ENCODE measurements at places on chromosomes 3 and 15.

DNA sequence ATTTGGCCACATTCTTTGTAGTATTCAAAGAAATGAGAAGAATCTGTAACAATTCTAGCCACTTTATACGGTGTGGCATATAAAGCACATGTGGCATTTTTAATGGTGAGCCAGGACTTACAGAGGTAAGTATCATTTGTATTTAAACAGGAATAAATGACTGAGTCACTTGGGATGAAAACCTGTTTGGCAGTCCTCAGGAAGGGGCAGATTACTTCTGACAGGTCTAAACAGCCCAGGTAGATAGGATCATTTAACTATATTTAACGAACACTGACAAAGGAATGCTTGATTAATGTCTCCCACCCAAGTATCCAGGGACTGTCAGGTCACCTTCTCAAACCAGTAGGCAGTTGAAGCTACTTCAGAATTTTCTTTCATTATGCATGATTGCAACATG, 241.5 kb upstream of the SATB1 start:
- DNase-seq = no peak

DNA sequence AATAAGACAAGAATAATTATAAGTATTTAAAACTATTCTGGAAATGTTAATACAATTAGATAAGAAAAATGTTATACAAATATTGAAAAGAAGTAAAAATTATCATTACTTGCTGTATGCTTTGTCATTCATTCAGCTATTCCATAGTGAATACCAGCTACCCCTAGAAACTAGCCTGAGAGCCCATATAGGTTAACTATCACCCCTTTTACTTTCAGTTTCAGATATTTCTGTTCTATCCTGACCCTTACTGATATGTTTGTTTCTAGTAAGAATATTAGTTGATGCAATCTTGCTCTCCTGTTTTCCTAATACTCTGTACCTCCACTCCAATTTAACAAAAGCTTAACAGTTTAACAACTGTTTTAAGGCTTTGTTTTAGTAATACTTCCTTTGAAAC, 31.6 kb downstream of the FAM227B start:
- no peak for DNase-seq

DNA sequence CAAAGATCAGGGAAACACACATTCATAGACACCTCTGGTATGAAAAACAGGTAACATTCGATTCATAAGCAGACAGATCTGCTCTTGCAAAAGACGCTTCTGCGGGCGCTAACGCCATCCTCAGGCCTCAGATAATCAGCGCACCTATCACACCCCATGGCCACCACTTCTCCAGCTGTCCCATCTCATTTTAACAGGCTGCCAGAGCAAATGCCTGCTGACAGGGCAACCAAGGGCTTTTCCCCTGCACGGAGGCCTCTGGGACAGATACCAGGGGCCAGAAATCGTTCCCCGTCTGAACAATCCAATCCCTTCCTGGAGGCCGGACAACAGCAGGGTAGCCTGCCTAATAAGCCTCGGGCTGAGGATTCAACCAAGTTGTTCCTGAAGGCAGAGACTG, 15.2 kb downstream of the ABCC5 start:
- no peak for DNase-seq

DNA sequence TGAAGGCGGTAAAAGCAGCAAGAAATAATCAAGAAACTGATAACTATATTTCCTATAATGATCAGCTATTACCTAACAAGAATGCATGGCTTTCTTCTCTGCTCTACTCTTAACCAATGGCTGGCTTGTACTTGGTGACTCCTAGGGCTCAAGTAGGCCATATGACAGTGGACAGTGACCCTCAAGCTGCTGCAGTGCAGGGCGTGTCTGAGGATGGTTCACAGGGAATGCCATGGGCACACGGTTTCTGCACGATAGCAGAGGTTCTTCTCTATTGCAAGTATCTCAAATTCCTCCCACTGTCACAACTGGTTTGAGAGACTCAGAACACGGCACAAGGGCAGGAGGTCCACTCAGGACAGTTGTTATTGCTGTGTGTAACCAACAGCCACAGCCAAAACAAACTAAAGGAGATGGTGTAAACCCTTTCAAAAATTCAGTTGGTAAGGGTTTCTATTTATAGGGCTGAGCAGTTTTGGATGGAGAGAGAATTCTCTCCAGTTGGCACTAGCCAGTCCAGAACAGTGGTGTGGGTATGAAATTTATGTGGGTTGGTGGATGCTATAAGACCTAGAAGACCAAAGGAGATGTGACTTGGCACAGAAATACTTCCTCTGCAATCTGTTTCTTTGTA, 103.2 kb upstream of the ST8SIA2 start:
- DNase-seq = no peak

- no peak for DNase-seq
These were observed 231.2 kb upstream of the TPRG1 start for GRCh38 chr3:188940573-188940932.

- no peak for DNase-seq
These were observed 76.0 kb upstream of the GSK3B start for GRCh38 chr3:120170223-120170622.

DNA sequence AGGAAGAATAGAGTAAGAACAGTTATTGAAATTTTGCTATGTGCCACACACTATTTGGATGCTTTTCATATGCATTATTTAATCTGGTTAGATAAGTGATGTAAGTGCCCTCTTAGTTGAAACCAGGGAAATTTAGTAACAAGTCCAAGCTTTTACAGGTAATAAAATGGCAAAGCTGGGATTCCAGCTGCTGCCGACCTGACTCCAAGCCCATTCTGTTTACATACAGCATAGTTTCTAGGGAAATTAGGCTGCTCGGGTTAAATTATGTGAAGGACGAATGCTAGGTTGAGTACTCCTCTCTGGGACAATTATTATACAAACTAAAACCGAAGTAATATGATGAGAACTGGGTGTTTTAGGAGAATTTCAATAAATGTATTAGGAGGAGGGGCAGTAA, 38.7 kb upstream of the FAH start:
- DNase-seq = no peak

- DNase-seq = no peak
These were observed 5.9 kb upstream of the FBXL2 start for GRCh38 chr3:33271324-33271723.

DNA sequence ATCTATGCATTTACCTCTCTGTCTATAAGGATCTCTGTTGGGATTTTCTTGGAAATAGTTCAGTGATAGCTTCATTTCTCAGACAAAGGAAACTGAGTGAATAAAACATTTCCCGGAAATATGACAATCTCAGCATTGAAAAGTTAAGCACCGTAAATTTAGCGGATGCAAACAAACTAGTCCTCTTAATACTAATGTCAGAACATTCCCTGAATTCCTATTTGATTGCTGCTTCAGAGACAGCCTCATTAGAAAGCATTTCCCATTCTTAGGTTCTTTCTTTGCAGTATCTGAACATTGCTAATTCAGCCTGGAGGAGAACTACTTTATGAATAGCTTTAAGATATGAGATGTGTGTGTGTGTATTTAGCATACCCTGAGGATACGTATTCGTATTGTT, 101.3 kb downstream of the NR2F2 start:
- no peak for DNase-seq

- DNase-seq = no peak
These were observed 27.3 kb upstream of the UBE2E1 start for GRCh38 chr3:23778446-23778845.

- DNase-seq = no peak
These were observed 273.2 kb upstream of the GADL1 start for GRCh38 chr3:31167666-31168065.

- no peak for DNase-seq
These were observed 37.2 kb downstream of the IL20RB start for GRCh38 chr3:136994772-136995516.

DNA sequence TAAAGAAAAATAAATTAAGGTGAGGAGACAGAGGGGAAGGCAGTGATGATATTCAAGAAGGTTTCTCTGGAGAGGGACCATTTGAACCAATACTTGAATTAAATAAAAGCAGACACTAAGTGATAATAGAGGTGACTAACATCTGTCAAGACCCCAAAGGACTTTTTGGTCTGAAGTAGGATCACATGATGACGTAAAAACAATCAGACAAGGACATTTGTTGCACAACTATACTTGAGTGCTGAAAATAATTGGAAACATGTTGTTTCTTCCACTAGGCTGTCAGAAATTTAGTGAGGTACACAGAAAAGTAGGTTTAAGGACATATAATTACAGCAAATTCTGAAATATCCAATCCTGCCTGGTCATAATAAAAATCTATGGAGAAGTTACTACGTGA, 179.5 kb downstream of the WNT5A start:
- DNase-seq = no peak

DNA sequence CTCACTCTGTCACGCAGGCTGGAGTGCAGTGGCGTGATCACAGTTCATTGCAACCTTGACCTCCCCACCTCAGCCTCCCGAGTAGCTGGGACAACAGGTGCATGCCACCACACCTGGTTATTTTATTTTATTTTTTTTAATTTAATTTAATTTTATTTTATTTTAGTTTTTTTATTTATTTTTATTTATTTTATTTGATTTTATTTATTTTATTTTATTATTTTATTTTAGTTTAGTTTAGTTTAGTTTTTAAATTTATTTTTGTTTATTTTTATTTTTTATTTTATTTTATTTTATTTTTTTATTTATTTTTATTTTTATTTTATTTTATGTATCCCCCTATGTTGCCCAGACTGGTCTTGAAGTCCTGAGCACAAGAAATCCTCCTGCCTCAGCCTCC, 202.3 kb upstream of the SLCO3A1 start:
- DNase-seq = no peak

- DNase-seq = no peak
These were observed 59.4 kb upstream of the IMPG2 start for GRCh38 chr3:101379658-101380376.

- DNase-seq = no peak
These were observed 136.4 kb downstream of the ZIC4 start for GRCh38 chr3:147269907-147270306.

DNA sequence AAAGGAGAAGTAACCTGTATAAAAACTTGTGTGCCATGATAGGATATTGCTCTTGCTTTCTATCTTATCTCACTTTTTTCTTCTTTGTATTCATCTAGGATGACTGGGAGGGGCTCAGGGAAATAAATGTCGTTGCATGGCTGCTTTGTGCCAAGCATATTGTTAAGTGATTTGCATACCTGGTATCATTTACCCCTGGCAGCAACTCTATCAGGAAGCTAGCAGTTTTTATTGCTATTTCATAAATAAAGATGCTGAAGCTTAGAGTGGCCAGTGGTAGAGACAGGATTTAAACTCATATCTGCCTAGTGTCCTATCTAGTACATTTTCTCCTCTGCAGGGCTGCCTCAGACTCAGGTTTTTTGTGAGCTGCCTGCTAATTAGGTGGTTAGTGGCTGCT, 253.3 kb downstream of the PTPRG start:
- DNase-seq = no peak

GRCh38 chr15:48001393-48002039, 119.3 kb upstream of the SLC24A5 start:
- no peak for DNase-seq

GRCh38 chr3:38099518-38099917, 37.4 kb downstream of the ACAA1 start:
- DNase-seq = no peak

GRCh38 chr3:133962849-133963248, 66.9 kb downstream of the SLCO2A1 start:
- no peak for DNase-seq

DNA sequence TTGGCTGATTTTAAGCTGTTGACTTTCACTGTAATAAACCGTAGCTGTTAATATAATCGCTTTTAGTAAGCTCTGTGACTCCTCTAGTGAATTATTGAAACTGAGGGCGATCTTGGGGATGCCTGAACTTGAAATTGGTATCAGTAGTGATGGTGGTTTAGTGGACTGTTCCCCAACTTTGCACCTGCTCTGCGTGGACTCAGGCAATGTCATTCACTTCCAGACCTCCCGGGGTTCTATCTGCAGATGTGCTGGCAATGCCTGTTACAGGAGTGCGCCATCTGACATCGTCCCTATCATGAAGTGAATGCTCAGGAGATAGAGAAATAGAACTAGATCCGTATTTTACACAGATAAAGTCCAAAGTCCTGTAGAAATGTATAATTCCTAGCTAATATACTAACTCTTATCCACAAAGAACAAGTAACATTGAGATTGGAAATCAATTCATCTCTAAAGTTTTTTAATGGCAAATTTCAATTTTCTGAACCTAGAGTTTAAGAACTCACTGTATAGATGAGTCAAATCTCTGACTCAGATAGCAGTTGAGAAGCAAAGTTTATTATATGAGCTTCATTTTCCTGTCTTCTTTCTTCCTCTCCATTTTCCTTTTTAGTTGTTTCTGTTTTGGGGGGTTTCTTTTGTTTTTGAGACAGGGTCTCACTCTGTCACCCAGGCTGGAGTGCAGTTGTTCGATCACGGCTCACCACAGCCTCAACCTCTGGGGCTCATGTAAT, 51.8 kb downstream of the HEG1 start:
- no peak for DNase-seq

GRCh38 chr3:29936054-29936453, 655.2 kb downstream of the RBMS3 start:
- DNase-seq = no peak

DNA sequence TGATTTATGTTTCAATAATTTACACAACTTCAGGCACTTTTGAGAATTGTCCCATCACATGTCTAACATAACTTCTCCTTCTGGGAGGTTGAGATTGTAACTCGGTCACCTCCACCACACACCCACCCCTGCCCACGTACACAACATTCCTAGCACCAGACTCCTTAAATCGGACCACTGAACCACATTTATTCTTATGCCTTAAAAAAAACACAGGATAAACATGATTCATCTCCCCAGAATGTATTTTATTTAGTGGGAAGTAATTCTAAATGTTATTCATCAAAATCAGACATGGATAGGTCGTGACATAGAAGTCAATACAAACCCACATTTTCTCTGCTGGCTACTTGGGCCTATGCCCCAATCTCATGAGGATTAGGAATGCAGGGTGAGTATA, 3.0 kb downstream of the SNTN start:
- DNase-seq = no peak

DNA sequence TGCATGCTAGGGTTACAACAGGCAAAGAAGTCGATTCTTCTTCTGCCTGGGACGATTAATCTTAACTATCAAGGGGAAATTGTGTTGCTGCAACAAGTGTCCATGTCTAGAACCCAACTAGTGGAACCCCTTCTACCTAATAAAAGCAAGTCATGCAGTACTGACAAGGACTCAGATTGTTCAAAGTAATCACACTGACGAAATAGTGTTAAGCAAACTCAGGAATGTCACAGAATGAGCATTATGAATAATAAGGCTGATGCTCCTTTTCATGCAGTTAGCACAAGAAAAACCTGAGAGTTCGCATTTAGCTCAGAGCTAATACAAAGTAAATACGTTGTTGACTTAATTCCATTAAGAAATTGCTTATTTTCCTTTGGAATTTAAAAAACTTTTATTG, 47.5 kb upstream of the TRIM42 start:
- DNase-seq = no peak

- DNase-seq = no peak
These were observed 83.8 kb downstream of the SMAD3 start for GRCh38 chr15:67149068-67149772.

DNA sequence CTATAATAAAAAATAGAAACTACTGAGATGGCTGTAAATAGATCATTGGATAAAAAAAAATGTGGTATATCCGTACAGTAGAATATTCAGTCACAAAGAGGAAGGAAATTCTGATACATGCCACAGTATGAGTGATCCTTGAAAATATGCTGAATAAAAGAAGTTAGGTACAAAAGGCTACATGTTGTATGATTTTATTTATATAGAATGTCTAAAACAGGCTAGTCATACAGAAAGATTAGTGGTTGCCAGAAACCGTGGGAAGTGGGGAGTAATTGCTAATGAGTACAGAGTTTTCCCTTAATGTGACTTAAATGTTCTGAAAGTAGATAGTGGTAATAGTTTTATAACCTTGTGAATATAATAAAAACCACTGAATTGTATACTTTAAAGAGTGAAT, 24.9 kb upstream of the FAH start:
- DNase-seq = no peak

All from HuH-7.5 (cell line).